ENCODE measurements at places on chromosomes 16 and 17. TPM values are rescaled to one million over a fixed set of nuclear protein-coding genes. Genes with fewer than 3 reads are reported as not detected.

G6PC1 gene
- total RNA-seq: not detected

C16orf46 gene
- 0.24 TPM for total RNA-seq

TNK1 gene
- total RNA-seq: 11.2 TPM

C17orf67 gene
- 0.95 TPM for total RNA-seq

SMIM22 gene
- total RNA-seq: 80.8 TPM

LHX1 gene
- not detected for total RNA-seq

ATP1B2 gene
- total RNA-seq: not detected

CETP gene
- not detected for total RNA-seq

FNDC8 gene
- not detected for total RNA-seq

GRCh38 chr16:30769379-30770089, 7.4 kb downstream of the RNF40 start:
- no peak for DNase-seq

DNA sequence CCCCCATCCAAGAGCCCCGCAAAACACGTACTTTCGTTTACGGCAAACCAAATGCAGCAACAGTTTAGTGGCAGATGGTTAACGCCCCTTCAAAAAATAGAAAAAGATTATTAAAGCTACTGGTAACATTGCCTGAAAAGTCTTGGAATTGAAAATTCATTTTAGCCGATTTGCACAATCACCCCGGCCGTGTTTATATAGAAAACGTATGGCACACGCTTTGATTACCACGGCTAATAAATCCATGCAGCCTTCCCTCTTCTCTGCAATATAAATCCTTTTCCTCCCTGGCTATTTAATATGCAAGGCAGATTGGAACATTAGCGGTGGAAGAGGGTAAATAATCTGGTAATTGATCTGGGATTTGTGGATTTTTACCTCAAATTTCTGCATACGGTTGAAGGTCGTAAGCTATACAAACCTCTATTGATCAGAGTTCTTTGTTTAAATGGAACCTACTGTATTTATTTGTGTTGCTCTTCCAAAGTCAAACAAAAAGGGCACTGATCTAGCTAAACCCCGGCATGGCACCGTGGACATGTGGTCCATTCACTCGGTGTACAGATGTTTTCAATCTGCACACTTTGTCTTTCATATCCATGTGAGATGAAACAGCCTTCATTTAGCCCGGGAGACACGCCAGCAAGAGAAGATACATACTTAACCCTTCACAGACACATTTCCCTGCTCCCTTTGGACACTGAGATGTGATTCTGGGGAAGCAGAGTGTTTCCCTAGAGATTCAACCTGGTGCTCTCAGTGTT, 238.1 kb upstream of the MAF start:
- DNase-seq: no peak

GRCh38 chr16:2278956-2279800, 11.3 kb upstream of the RNPS1 start:
- DNase-seq: no peak

DNA sequence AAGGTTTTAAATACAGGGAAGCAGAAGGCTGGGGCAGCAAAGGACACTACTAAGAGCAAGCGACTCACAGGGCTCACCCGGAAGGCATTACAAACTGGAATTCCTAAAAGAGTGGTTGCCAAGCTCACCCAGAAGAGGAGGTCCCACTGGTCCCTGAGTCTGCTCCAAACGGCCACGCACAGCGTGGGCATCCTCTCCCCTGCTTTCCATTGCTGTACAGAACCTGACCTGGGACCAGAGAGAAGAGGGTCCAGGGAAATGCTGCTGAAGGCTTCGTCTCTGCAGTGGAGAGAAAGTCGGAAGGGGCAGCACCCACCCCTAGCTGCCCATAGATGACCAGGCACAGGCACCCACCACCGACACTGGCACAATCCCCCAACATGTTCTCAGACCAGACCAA, 67.2 kb downstream of the ADCY9 start:
- no peak for DNase-seq

GRCh38 chr16:11074131-11074530, 129.8 kb downstream of the CLEC16A start:
- no peak for DNase-seq

- peak; percentile 96 for DNase-seq
Measured at GRCh38 chr16:30927789-30928378, 4.5 kb downstream of the FBXL19 start.

DNA sequence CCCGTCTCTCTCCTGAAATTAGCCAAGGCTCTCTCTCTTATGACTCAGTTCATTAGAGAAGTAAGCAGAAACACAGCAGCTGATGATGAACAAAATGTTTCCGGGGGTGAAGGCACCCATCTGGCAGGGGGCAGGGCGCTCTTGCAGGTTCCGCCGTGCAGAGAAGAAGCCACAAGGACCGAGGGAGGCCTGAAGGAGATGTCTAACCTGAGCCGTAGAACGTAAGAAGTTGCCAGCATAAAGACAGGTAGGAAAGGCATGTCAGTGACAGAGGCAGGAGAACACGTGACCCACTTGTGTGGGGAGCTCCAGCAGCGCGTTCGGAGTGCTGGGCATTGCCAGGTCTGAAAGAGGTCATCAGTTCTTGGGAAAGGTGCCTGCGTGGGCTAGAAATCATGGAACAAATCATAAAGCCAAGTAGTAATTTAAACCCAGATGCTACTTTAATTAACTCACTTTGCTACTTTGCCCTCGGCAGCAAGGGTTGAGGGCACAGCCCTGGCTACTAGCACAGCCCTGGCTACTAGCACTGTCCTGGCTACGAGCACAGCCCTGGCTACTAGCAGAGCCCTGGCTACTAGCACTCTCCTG, 198.6 kb downstream of the RPTOR start:
- no peak for DNase-seq

DNA sequence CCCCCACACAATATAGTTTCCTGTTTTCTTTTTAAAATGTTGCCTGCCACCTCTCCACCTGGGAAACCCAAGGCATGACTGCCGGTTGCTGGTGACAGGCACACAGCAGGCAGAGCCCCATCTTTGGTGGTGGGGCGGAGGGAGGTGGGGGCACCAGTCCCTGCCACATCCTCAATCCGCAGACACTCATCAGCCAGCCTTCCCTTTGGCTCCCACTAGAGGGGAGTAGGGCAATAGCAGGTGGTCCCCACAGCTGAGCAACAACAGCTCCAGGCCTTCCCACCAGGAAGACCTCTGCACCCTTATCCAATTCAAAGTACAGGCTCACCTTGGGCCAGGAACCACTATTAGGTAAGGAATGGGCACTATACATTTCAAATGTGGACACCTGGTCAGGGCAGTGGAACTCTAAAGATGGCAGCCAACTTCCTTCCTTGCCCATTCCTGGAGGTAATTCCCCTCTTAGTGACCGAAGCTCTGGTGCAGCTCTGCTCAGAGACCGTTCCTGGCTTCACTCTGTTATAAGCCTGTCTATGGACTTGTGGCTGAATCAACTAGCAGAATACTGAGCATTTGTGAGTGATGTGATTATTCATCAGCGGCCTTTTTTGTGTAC, 13.9 kb downstream of the RECQL5 start:
- no peak for DNase-seq

DNA sequence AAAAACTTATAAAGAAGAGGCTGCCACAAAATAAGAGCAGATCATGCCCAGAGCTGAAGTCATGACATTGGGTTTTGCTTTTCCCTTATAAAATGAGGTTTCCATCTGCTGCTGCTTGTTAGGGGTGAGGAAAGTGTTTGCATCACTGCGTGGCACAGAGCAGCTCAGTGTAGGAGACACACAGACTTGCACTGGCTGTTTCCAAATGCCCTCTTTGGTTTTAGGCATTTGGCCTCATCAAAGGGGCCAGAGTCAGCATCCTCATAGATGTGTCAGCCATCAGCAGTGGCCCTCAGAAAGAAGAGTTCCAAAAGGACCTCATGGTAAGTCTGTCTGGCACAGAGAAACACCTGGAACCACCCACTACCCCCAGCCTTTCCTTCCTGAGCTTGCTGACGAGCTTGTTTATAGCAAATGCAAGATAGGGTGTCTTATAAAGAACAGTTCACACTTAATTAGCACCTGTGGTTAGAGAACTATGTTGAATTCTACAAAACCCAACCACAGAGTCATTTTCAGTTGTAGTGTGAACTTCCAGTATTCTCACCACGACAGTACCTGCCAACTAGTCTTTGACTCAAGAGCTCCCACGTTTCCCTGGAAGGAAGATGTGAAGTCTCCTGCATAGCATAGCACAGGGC, 17.0 kb downstream of the VWA3A start:
- DNase-seq: no peak

DNA sequence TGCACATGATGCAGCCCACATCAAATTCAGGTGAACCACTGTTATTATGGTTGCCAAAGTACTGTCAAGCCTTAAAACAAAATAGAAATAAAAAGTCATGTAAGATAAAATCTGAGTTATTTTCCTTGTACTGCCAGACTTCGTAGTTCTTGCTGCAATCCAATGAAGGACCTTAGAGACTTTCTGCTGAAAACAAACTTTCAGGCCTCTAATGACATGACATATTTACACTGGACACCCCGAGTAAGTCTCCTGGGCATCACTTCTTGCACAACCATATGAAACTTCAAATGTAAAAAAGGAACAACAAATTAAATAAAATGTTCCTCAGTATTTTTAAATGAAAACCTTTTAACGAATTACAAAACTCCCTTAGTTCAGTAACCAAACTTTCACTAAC, 66.7 kb downstream of the TOX3 start:
- DNase-seq: no peak

DNA sequence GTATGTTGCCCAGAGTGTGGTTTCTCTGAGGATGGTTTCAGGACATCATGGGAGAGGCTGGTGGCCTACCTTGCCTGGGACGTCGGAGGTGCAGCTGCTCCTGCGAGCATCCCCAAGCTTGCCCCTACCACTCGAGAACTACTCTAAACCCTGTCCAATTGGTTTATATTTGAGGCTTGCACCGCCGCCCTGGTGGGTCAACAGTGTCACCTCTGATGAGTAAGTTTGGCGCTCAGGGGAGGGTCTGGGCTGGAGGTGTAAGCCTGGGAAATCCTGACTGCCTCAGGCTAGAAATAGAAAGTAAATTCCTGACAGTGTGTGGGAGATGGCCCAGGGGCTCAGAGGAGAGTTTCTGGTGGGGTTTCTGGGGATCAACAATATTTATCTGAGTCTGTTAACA, 48.2 kb downstream of the CCDC42 start:
- no peak for DNase-seq

DNA sequence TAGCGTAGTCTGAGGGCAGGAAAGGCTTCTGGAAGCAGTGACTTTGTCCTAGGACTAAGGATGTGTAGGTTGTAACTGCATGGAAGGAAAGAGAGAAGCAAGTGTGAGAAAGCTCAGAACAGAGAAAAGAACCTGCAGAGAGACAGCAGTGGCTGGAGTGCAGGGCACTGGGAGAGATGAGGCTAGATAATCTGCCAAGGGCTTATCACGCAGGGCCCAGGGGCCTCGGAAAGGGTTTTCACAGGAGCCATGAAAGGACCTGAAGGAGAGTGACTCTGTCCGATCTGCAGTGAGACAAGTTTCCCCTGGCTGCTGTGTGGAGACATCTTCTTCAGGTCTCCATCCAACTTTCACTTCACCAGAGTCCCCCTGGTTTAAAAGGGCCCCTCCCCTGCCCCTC, 7.1 kb upstream of the SRCAP start:
- DNase-seq: no peak

DNA sequence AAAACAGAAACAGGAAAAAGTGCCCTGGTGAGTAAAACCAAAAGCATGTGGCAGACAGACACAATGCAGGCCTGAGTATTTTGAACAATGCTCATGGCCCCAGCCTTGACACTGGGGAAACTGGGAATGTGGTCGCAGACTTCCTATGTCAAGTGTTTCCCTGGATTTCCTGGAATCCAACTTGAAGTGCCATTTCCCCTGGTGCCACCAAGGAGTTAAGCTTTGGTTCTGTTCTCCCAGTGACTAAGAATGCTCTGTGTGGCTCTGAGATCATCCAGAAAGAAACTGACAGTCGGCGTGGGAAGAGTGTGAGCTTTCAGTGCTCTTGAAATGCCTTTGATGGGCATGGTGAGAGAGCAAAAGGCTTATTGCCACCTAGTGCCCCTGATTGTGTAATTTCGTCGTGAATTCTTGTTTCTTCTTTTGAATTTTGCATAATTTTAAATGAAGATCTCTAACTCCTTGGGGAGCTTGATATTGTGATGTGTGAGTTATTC, 96.0 kb downstream of the YPEL2 start:
- DNase-seq: peak; percentile 27

DNA sequence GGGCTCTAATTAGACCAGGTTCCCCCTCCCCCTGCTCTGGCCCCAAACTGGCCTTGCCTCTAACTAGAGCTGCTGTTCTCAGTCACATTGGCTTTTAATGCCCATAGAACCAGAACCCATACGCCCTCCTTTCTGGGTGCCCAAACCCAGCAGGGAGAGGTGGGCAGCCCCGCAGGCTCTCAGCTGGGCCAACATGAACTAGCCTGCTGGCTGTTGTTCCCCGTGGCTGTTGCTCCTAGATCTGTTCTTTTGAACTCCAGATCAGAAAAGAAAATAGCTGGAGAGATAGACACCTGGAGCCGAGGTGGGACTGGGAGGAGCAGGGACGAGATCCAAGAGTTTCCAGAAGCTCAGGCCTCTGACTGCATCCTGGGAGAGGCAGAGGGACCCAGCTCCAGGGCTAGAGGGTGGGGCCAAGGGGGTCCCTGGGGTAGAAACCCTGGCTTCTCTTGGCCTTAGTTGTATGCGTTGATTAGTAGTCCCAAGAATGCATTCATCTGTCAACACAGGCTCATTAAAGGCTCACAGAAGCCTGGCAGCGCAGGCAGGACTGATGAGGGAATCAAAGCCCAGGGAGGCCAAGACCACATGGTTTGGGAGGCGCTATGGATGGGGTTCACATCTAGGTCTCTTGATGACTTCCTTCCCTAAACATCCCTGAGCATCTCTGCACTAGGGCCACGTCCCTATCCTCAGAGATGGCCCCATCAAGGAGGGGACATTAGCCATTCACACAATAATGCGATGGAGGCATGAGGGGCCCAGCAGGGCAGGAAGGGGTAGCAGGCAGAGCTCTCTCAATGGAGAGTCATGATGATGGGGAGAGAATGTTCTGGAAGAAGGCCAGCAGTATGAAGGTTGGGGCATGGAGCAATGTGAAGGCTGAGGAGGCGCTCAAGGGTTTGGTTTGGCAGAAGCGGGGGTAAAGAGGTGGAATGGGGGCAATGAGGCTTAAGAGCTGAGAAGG, 1.3 kb upstream of the CPSF4L start:
- DNase-seq: no peak

- DNase-seq: no peak
Measured at GRCh38 chr16:3076577-3076976, 11.1 kb downstream of the IL32 start.

GRCh38 chr16:67910158-67910557, 17.1 kb downstream of the PSKH1 start:
- DNase-seq: peak; percentile 59

DNA sequence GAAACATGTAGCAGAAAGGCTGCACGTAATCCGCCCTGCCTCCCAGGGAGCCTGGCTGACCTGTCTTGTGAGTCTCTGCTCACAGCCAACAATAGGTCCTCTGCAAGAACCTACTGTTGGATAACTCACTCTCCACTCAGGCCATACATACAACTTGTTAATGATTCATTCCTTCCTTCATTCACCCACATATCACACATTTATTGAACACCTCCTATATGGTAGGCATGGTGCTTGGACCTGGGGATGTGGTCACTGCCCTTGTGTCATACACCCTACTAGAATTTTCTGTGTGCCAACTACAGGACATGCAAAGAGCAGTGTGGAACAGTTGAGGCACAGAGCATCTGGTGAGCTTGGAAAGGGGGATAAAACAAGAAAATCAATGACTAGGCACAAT, 28.1 kb upstream of the HNF1B start:
- no peak for DNase-seq
